ENCODE measurements at places on chromosomes 5 and 9.

DNA sequence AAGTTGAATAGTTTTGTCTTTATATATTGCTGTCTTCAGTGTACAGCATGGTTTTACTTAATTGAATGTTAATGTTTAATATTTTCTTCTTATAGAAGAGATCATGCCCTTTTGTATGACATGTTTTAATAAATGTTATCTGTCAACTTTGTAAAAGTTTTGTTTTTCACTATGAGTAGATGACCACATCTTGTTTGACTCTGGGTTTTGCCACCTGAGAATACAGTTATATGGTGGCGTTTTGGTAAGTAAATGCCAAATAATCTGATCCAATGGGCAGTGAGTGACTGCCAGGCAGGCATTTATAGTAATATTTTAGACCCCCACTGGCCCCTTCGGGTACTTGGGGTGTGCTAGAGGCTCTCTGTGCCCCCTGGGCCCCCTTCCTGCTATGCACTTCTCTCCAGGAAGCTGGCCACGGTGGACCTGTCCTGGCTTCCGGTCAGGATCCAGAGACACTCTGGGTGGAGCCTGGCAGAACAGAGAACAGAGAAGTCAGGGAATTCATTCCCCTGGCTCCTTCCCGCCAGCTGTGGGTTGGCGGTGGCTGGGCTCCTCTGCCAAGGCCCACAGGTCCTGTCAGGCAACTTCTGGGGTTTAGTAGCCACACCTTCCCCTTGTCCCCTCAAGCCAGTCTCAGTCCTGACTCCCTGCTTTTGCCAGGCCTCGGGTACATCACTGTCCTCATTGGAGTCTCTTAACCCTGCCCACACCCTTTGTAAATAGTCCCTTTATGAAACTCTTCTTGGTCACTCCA is 22.2 kb upstream of the ZBTB34 start:
- DNase-seq, result no peak

DNA sequence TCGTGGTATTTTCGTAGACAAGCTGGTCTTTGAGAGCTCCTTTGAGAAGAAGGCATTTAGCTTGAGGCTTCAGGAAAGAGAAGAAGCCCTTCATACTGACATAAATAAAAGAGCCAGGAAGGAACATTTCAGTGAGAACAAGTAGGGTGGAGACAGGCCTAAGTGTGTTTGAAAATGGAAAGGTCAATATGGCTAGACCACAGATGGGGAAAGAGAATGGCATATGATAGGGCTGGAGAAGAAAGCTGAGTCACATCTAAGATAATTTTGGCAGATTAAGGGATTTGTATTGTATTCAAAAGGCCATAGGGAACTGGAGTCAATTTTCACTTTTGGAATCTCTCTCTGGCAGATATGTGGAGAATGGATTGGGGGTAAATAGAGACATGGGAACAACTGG is 374.9 kb downstream of the TMEM38B start:
- DNase-seq, result no peak

GRCh38 chr5:132489871-132490483 is 596 bp downstream of the IRF1 start:
- DNase-seq, result no peak

GRCh38 chr9:137479892-137480685 is 21.0 kb upstream of the NSMF start:
- no peak for DNase-seq

DNA sequence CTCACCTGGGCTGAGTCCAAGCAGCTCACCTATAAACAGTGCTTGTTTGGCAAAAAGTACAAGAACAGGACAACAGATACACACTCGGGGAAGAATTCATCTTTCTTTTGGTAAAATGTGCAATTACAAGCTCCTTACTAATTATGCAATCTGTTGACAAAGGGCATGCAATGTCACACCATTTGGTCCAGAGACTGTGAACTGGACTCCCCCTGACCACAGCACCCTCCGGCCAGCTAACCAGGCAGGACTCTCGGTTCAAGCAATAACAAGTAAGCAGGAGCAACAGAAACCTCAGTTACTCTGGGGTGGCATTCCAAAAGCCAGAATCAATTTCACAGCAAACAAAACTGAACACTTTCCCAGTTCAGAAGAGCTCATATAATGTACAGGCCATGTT is 113.8 kb downstream of the GNAQ start:
- DNase-seq, result no peak

DNA sequence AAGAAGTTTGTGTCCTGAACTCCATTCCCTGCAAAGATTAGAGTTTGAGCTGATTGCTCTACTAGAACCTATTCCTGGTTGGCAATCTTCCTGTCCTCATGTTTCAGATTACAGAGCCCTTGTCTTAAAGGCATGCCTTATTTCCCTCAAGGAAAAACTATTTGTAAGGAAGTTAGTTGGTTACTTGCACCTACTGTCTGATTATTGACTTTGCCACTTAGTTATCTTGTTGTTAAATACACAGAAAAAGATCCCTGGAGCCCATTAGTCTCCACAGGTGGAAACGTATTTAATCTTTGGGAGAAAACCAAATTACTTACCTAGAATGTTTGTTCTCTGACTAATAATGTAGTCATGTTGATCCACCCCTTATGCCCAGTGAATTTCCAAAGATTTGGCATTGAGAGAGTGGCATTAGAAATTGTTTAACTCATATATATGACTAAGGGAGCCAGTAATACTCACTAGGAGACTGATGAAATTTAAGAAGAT is 132.3 kb upstream of the ELL2 start:
- no peak for DNase-seq

- DNase-seq, result no peak
Observed at GRCh38 chr5:155148694-155149093, 135.1 kb downstream of the KIF4B start.

GRCh38 chr9:119544492-119544891 is 175.3 kb upstream of the BRINP1 start:
- DNase-seq, result peak; percentile 66

DNA sequence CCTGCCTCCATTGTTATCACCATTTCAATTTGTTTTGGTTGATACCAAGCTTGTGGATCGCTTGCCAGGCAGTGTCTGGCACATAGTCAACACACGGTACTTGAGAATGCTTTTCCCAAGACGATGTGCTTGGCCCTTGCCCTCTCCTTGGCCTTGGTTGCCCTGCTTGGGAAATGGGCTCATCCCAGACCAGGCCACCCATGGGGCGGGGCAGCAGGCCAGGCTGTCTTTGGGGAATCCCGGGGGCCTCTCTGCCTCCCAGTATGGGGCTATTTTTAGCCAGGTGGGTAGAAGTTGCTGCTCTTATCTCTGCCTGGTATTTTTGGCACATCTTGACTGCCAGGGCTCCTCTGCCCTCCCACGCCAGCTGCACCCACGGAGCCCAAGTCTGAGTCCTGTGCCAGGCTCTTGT is 49.9 kb downstream of the LMX1B start:
- no peak for DNase-seq

GRCh38 chr9:127133739-127134167 is 11.3 kb upstream of the ANGPTL2 start:
- no peak for DNase-seq

DNA sequence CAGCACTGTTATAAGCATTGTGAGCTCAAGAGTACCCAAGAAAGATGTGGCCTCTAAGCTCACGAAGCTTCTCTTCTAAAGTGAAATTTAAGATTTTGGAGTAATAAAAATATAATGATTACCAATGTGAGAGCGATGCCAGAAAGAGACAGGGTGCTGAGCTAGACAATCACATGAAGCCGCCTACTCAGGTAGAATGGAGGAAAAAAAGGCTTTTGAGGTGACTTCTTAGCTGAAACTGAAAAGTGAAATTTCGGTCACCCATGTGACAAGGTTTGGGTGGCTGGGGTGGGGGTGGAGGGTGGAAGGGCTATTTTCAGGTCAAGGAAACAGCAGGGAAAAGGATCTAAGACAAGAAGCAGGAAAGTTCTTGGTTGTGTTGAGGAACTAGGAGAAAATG is 388.2 kb upstream of the WWC1 start:
- no peak for DNase-seq

DNA sequence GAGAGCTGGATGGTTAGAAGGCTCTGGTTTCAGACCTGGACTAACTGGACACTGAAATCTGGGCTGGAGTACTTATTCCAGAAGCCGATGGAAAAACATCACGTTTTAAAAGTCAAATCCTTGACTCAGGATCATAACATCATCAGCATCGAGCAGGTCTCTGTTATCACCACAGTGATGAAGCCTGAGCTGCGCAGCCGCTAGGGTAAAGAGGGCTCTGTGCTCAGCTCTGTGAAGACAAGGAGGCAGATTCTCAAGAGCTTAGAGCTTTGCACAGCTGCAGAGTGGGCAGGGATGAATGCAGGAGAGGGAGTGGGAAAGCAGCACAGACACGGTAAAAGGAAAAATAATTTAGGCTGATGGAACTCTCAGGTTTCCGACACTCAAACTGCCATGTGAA is 208.8 kb upstream of the TAS2R1 start:
- peak; percentile 58 for DNase-seq

- DNase-seq, result no peak
Observed at GRCh38 chr5:160347448-160347847, 23.0 kb downstream of the C1QTNF2 start.

- no peak for DNase-seq
Observed at GRCh38 chr5:56534102-56534829, 281.1 kb upstream of the MAP3K1 start.

DNA sequence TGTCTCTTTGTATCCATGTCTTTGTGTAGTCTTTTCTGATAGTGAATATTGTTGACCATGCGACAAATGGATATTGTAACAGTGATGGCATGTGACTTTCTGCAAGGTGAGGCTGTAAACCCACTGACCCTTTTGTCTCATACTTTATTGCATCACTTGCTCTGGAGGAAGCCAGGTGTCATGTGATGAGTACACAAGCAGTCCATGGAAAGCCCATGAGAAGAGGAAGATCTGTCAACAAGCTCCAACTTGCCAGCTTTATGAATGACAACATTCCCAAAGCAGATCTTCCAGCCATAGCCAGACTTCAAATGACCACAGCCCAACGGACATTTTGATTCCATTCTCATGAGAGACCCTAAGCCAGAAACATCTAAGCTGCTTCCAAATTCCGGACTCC is 450.1 kb upstream of the ACTBL2 start:
- no peak for DNase-seq

GRCh38 chr9:76610011-76610352 is 151.0 kb downstream of the GCNT1 start:
- DNase-seq, result no peak

GRCh38 chr5:179488975-179489374 is 61.4 kb upstream of the RUFY1 start:
- DNase-seq, result no peak

DNA sequence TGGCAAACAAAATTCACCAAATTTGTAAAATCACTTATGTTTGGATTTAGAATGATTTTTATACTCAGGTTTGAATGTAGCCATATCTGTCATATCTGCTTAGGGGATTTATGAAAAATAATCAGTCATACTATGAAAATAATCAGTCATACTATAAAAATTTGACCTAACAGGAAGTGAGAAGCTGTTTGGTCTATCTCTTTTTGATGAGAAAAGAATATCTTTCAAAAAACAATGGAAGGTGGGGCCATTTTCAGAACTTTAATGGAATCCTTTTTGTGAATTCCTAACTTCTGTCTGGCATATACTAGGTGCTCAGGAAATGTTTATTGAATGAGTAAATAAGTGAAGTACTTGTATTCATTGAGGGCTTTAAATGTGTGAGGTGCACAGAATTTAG is 70.1 kb downstream of the CWC27 start:
- no peak for DNase-seq

GRCh38 chr5:105639068-105639467 is 2031.7 kb downstream of the EFNA5 start:
- DNase-seq, result peak; percentile 31

DNA sequence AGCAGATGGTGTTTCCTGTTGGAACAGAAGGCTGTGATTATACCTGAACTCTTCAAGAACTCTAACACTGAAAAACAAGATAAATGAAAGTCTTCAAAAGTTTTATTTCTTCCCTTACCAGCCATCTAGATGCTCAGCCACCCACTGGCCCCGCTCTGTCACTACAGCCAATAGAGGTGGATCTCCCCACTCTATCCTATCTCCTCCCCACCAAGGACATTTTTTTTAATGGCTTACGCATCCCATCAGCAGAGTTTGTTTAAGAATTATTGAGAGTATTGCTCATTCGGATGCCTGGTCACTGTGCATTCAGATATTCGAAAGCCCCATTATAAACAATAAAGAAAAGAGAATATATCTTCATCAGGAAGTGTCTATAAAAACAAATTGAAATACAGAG is 159.4 kb downstream of the RASEF start:
- no peak for DNase-seq

DNA sequence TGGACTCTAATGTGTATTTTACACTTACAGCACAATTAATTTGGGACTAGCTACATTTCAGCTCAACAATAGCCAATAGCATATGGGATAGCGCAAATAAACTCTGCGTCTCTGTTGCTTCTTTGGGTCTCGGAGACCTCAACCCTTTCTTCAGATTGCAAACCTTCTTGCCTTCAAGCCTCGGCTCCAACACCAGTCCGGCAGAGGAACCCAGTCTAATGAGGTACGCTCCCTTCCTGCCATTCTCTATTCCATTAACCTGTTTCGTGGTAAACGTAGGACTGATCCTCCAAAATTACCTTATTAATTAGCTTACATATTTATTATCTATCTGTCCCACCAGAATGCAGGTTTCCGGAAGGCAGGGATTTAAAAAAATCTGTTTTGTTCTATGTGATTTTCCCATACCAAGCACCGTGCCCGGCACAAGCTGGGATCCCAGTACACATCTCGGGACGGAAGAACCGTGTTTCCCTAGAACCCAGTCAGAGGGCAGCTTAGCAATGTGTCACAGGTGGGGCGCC is 525 bp upstream of the DAPK1 start:
- no peak for DNase-seq

GRCh38 chr5:113215401-113216060 is 219.3 kb downstream of the TSSK1B start:
- DNase-seq, result no peak

GRCh38 chr9:101486693-101487442 is 46.8 kb upstream of the RNF20 start:
- DNase-seq, result peak; percentile 63

GRCh38 chr9:98109052-98109451 is 10.0 kb downstream of the TRIM14 start:
- DNase-seq, result no peak

DNA sequence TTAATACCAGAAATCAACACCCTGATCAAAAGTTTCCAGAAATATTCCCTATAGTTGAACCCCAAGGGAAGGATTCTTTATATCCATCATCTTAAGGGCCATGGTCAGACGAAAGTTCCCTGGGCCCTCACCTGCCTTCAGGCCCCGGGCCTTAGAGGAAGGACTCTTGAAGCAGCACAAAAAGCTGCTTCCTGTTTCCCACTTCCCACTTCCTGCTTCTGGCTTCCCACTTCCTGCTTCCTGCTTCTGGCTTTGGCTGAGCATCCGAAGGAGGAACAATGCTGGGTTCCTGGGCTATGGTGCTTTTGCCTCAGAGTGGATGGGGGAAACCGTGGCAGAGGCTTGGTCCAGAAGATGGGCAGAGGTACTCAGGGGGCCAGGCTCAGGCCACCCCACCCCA is 25.8 kb upstream of the DAP start:
- no peak for DNase-seq

DNA sequence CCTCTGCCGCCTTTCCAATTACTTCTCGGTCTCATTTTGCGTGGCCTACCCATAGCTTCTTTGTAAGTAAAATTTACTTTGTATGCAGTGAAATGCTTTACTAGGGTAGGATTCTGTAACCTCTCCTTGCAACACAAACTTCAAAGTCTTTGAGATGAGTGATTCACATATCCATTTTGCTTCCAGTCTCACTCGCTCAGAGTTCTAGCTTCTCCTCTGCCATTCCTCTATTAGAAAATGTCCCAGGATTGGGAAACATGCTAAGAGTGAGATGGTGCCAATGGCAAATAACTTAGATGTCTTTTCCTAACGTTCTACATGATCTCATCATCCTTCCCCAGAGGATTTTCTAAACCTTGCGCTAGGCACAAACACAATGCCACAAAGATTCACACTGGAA is 270.5 kb upstream of the SLC30A5 start:
- no peak for DNase-seq
